ENCODE measurements at places on chromosomes 1 and 21. TPM values are rescaled to one million over a fixed set of nuclear protein-coding genes. Genes with fewer than 3 reads are reported as not detected.

DNA sequence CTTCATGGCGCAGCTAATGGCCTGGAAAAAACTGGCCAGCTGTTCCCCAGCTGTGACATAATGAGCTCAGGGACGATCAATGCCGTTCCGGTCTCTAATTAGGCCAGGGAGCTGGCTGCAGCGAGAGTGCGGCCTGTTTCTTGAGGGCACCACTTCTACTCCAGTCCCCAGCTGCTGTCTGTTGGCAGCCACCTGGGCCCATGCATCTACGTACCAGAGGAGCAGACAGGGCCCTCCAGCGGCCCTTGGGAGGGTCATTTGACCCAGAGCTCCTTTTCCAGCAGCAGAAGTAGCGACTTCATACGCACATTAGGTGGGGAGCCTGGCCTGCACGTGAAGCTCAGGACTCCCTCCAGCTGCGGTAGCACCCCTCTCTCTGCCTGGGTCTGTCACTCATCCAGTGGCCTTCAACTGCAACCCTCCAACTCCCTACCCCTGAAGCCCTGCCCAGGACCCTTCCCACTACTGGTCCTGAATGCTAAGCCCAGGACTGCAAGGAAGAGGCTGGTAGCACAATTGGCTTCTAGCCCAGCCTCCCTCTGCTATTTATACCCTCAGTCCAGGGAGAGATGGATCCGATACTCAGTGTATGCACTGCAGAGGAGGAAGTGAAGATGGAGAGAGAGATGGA, 9.1 kb upstream of the GPR61 start:
- no peak for DNase-seq

CD84 gene
- not detected for total RNA-seq

THEM5 gene
- not detected for total RNA-seq

DNA sequence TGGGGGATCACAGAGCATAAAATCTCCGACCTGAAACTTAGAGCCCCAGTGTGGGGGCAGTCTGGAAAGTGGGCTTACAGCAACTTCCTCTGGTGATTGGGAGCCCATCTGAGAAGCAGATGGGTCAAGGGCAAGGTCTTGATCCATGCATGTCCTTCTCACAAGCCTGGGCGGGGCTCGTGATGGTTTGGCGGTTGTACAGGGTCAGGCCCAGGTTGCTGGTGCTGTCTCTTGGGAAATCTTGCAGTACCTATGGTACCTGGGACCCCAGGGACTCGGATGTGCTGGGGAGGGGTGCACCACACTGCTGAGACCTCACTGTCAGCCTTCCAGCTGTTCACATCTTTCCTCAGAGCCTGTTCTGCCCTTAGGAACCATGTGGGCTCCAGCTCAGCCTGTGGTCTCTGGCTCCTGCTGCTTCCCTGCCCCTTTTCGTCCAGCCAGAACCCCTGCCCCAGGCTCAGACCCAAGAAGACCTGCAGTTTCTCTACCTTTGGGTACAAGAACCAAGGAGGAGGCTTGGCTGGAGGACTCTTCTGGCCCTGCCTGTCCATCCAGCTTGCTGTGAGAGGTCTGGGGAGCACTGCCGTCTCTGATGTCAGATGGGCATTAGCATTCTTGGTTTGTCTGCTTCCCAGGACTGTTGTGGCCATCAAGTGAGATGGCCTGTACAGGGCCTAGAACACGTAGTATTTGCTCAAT, 24.5 kb downstream of the WNT4 start:
- no peak for DNase-seq

DNA sequence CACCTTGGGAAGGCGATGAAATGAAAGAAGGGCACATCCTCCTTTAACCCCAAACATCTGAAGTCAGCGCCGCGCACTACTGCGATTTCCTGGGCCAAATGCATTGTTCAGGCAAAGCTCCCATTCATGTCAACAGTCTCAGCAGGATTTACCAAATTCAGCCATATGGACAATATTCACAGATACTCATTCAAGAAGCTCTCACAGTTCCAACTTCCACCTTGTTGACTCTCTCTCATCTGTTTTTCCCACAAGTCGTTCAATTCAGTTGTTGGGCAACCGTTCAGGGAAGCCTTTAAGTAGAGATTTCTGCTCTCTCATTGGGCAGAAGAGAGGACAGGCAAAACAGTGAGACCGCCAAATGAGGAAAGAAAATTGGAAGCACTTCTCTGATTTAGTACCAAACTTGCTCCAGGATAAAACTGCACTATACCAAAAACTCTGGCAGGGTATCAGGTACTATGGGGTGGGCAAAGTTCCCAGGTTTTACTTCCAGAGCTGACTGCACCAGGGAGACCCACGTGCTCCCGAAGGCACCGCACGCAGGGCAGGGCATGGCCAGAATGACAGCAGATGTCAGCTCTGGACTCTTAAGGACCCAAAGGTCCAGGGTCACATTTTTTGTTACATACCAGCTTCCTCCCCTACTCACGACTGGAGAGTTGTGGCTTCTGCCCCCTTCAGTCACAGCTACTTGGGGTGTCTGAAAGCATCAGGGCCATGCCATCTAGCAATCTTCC, 668.8 kb downstream of the KIF26B start:
- DNase-seq: no peak

IL24 gene
- not detected for total RNA-seq

DNA sequence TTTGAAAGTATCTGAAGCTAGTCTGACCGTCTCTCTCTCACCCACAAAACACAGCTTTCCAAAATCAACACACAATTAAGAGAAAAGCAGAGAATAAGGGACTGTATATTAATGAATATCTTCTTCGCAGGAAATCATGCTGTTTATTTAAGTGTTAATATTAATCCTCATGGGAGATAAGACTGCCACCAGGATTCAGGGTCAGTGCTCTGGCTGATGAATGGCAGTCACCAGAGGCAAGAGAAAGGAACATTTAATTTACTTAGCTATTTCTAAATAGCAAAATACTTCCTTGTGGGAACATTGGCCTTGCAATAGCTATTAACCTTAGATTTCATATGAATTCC, 2.2 kb downstream of the SCYL3 start:
- DNase-seq: no peak

- no peak for DNase-seq
Measured at GRCh38 chr1:24266398-24266941, 52.7 kb upstream of the GRHL3 start.

FCGR1A gene
- not detected for total RNA-seq
